ENCODE measurements at places on chromosomes 5 and 9.
A peak's percentile ranks its signal among the peaks of the same experiment; 100 is the strongest.

- DNase-seq: peak; percentile 61
These were observed 27.0 kb downstream of the SPINK5 start for GRCh38 chr5:148090773-148091250.

- no peak for DNase-seq
These were observed 741.3 kb downstream of the TLE1 start for GRCh38 chr9:80948066-80948465.

DNA sequence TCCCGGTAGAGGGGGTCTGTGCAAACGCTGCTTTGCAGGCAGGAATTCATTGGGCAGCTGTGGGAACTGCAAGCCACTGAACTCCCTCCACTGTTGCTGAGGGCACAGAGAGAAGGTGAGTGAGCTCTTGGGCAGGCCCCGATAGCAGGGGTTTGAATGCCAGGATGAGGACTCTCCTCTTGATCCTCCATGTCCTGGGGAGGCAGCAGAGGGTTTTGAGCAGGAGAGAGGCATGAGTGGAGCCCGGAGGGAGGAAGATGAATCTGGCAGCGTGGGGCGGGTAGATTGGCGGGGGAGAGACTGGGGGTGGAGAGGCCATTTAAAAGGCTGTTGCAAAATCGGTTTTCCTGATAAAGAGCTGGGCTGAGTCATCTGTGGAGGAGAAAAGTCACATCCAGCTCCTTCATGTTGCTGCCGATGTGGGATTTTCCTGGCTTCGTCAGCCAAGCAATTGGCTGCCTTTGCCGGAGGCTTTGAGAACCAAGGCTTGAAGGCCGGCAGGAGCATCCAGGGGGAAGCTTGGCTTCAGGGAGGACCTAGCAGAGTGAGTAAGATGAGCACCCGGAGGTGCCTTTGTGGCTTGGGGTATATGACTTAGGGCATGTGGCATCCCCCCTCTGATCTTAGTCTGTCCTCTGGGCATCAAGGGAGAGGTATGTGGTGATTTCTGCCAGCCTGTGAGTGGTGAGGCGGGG, at the start of gene SYNPO:
Gene SYNPO, plus strand, starts transcription at position 350 of the 695 bp plus-strand sequence. CDS start 7,616 bp downstream, outside the sequence.
- DNase-seq: peak; percentile 88

DNA sequence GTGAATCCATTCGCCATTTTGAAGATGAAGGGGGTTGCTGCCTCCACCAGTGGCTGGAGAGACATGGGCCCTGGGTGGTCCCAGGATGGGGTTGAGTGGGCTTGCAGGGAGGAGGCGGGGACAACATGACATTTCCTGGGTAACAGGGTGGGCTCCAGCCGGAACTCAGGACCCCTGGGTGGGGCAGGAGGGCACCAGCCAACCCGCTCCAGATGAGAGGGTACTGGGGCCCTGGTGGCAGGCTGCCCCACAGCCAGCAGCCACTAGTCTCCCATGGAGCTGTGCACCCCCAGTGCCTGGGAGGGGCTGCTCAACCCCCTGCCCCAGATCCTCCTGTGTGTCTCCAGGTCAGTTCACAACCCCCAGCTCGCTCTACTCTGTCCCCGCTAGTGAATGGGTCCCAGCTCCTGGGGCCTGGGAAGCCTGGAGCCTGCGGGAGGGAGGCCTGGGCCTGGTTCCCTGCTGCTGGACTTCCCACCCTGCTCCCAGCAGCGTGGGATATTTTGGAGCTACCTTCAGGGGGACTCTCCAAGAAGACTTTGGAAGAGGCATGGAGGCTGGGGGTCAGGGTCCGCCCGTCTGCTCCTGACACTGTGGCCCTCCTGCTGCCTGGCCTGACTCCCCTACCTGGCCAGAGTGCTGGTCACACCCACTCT, 55.9 kb downstream of the AHRR start:
- no peak for DNase-seq

- DNase-seq: no peak
These were observed 238.1 kb downstream of the ROR2 start for GRCh38 chr9:91711755-91712601.

DNA sequence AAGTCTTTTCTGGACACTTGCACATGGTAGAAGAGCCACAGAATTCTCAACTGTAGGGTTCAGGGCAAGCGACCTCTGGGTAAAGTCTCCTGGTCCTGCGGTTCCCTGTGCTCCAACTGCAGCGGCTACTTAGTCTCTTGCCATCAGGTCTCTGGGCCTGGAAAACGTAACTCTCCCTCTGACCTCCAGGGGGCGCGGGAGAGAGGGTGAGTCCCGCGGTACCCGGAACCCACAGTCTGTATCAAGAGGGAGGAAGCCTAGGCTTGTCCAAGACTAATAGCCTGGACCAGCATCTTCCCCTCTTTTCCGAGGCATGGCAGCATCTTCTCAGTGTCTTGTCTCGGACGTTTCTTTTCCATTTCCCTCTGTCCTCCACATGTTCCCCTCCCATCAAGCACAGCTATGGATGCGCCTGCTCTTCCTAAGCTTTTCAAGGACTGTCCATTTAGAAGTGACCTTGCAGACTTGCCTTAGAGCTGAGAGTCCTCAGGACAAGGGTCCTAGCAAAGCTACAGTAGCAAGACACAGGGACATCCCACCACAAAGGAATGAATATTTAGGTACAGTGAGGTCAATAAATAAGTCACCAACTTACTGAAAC, 59.3 kb downstream of the FSTL4 start:
- peak; percentile 55 for DNase-seq

Data from endothelial cell of umbilical vein (primary cell).